ENCODE measurements at places on chromosomes 1 and 21.

- DNase-seq = no peak
Observed at GRCh38 chr1:247496581-247497285, 38.8 kb upstream of the OR2B11 start.

GRCh38 chr1:185850366-185850765 is 116.2 kb downstream of the HMCN1 start:
- no peak for DNase-seq

DNA sequence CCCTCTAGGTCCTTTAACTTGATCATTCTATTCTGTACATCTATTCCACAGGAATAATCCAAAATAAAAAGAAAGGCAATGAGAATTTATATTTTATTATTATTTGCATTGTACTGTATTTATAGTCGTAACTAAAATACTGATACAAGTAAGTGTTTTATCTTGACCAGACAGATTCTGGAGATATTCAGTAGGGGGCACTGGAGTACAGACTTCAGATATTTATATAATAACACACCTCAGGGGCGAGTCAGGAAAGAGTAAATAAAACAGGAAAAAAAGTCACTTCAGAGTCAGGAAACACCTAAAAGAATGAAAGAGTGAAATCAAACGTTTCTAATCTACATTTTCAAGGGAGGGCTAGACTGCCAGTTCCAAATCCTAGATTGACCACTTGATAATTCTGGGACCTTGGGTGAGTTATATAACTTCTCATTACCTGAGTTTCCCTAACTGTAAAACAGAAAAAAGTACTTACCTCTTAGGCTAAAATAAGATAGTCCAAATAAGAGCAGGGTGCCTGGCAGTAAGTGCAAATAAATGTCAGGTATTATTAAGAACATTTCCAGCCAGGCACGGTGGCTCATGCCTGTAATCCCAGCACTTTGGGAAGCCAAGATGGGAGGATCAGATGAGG is 31.1 kb upstream of the MTF1 start:
- DNase-seq = peak; percentile 40

- DNase-seq = no peak
Observed at GRCh38 chr21:36753556-36753955, 54.6 kb downstream of the SIM2 start.

GRCh38 chr1:194644528-194644927 is 1458.1 kb upstream of the B3GALT2 start:
- DNase-seq = no peak

DNA sequence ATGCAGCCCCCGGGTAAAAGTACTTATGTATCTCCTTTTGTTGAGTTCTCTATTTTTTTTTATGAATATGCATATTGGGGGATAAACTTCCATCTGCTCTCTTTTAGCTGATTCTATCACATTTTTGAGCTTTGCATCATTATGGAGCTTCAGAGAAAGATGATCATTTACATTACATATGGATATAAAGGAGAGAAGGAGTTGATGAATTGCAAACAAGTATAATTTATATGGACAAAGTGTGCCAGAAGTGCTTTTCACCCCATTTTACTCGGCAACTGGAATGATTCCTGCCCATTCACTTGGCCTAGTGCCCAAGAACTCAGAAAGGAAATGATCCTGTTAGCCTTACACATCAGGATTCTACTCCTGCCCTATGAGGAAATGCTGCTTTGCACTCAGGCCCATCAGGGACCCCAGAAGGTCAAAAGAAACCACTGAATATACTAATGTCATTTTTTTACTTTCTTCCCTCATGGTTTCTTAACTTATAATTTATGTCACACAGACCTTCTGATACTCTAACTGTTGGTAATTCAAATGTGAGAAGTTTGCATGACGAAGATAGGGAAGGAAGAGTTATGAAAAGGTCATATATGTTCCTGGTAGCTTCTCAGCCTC is 65.6 kb downstream of the SAMSN1 start:
- no peak for DNase-seq

DNA sequence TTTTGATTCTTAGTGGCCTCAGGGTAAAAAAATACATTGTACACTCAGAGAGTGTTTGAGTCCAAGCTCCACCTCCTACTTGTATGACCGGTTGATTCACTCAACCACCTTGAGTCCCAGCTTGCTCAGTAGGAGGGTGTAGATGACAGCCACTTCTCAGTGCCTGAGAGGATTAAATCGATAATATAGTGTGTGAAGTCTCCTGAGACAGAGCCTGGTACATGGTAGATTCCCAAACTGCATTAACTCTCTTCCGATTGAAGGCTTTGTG is 38.4 kb downstream of the NCMAP start:
- DNase-seq = no peak

- peak; percentile 49 for DNase-seq
Observed at GRCh38 chr1:160539990-160540858, 17.2 kb upstream of the SLAMF6 start.

GRCh38 chr1:160597705-160598104 is 18.4 kb upstream of the CD84 start:
- DNase-seq = no peak

- no peak for DNase-seq
Observed at GRCh38 chr1:111739925-111740765, 950 bp upstream of the INKA2 start.

GRCh38 chr1:60835649-60836048 is 246.7 kb upstream of the NFIA start:
- no peak for DNase-seq

GRCh38 chr1:206898915-206899431 is 1.7 kb downstream of the IL24 start:
- DNase-seq = no peak

GRCh38 chr1:10211805-10212410 is 1.5 kb downstream of the KIF1B start:
- DNase-seq = no peak

GRCh38 chr1:29105822-29106221 is 17.9 kb downstream of the TMEM200B start:
- DNase-seq = no peak

GRCh38 chr1:49204720-49205119 is 428.0 kb upstream of the BEND5 start:
- no peak for DNase-seq
